NCI-H1092 (cell line): ENCODE measurements at places on chromosomes 4 and X.
A peak's percentile ranks its signal among the peaks of the same experiment; 100 is the strongest.

DNA sequence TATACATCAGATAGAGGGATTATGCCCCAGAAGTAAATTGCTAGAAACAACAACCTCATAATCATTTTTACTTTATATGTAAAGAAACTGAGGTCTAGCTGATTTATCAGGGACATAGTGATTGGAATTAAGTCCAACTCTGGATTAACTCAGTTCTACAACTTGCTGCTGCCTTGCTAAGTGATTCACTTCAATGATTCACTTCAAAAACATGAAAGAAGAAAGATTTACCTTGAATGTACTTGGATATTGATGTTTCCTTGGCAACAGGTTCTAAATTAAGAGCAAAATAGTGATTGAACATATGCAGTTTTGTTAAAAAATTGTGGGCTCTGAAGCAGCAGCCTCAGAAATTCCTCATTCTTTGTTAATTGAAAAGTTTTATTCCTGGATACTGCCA lies 99.8 kb upstream of the H2AZ1 start:
- no peak for DNase-seq

- no peak for DNase-seq
Observed at GRCh38 chrX:74922922-74923543, 2.2 kb downstream of the NEXMIF start.

DNA sequence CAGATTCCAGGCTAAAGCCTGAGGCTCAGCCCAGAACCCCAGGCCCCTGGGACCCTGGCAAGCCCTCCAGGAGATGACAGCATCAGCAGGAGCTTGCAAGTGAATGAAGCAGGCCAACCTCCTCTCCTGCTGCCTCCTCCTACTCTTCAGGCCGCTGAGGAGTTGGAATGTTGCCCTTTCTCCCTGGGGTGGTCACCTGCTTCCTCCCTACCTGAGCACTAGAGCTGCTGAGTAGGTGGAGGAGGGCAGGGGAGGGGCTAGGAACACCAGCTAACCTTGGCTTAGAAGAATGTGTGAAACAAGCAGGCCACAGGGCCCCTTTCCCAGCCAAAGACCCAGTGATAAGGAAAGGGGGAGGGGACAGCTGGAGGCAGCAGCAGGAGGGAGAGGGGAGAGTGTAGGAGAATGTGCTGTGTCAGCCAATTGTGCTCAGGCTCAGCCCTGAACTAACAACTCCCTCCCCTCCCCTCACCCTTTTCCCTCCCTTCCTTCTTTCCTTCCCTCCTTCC lies 58.0 kb downstream of the PJA1 start:
- no peak for DNase-seq

DNA sequence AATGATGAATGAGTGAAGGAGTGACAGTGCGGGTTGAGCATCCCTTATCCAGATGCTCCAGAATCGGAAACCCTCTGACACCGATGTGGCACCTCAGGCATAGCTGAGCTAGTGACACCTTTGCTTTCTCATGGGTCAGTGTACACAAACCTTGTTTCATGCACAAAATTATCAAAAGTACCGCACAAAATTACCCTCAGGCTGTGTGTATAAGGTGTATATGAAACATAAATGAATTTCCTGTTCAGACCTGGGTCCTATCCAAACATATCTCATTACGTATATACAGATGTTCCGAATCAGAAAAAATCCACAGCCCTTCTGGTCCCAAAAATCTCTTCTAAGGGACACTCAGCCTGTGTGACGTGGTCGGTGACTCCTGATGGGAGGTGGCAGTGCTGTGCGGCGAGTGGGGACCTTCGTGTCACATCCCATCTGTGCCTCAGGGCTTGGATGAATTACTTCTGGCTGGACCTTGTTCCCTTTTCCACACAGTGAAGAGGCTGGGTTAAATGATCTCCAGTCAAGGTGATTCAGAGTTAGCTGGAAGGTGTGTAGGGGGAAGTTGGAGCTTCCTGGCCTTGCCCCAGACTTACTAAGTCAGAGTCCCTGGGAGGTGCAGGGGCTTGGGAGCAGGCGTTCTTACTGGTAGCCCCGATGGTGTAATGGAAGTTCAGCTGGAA lies 18.8 kb downstream of the RGS12 start:
- no peak for DNase-seq

GRCh38 chr4:102326951-102327350 lies 18.3 kb downstream of the SLC39A8 start:
- DNase-seq: no peak

DNA sequence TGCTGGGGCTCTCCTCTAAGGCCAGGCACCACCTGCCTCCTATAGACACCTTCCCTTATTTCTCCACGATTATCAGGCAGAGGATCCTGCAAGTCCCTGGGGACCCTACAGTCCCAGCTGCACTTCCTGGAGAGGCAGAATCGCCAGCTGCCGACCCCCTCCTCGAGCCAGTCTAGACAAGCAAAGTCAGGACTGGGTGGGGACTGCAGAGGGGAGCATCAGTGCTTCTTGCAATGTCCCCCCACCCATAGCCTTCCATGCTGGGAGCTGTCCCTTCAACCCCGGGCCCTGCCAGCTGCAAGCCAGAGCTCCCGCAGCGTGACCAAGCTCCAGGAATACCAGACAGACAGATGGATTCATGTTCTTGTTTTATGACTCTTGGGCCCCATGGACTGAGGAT lies 1.4 kb upstream of the CRMP1 start:
- DNase-seq: peak; percentile 12

DNA sequence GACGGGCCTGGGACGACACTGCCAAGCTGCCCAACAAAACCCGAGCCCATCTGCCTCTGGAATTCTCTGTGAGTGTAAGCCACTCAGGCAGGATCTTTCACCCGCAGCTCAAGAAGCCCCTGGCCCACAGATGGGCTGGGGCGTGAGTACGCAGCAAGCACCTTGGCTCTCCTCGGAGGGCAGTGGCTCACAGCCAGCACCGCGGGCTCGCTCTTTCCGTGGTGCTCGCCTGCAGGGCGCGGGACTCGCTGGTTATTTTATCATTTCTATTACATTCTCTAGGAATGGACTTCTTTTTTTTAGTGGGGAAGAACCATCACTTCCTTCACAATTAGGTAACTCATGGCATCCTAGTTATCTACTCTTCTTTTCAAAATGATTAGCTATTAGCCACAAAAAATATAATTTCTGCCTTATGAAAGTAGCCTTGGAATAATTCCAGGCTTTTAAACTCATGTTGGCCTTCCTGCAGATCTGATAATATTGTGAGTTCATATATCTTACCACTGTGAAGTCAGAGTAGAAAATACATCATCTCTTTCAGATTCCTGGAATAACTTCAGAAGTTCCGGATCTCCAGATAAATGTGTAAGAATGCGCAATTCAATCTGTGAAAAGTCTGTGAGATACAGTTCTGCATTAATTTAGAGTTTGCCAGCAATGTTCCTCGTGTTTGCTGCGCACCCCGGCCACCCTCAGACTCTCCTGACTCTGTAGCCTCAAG lies 68.6 kb downstream of the NAT8L start:
- DNase-seq: no peak

DNA sequence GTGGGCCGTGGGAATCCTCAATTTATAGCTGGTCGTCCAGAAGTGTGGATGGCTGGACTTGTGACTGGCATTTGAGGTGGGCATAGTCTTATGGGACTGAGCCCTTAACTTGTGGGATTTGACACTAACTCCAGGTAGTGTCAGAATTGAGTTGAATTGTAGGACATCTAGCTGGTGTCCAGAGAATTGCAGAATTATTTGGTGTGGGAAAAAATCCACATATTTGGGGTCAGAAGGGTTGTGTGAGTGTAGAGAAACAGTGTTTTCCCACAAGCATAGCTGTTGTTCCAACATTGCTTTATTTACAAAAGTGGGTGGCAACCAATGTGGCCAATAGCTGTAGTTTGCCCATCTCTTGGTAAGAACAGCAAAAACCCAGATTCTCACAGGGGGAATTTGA lies 91.3 kb downstream of the MOSPD2 start:
- no peak for DNase-seq

- no peak for DNase-seq
Observed at GRCh38 chr4:172104539-172104938, 291.3 kb downstream of the GALNTL6 start.

- no peak for DNase-seq
Observed at GRCh38 chr4:6222761-6223292, 22.5 kb upstream of the JAKMIP1 start.

DNA sequence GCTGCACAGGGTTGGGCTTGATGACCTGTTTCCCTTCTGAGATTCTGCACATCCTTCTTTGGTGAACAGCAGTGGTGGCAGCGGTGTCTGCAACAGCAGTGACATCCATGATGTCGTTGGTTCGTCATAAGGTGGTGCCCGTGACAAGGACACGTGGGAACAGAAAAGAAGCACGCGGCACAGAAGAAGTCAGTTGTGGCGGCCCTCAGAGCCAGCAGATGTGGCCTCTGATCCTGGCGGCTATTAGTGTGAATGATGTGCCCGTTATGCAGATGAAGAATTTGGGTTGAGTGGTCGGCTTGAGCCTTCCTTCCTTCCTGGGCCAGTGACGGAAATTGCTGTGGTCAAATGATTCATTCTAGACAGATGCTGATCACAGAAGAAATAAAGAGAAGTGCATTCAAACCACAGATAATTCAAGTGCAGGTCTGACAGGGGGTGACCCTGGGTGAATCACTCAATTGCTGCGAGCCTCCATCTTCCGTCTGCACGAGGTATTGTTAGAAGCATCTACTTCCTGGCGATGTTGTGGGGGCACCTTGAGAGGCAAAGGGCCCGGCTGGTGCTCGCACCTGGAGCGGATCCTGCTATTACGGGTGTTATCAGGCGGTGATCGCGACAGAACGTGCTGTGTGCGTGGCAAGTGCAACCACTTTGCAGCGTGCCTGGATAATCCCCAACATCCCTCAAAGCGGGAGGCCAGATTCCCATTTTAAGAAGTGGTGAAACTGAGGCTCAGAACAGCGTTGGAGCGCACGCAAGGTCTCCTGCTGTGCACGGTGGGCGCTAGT lies 215.2 kb upstream of the PSAPL1 start:
- no peak for DNase-seq

DNA sequence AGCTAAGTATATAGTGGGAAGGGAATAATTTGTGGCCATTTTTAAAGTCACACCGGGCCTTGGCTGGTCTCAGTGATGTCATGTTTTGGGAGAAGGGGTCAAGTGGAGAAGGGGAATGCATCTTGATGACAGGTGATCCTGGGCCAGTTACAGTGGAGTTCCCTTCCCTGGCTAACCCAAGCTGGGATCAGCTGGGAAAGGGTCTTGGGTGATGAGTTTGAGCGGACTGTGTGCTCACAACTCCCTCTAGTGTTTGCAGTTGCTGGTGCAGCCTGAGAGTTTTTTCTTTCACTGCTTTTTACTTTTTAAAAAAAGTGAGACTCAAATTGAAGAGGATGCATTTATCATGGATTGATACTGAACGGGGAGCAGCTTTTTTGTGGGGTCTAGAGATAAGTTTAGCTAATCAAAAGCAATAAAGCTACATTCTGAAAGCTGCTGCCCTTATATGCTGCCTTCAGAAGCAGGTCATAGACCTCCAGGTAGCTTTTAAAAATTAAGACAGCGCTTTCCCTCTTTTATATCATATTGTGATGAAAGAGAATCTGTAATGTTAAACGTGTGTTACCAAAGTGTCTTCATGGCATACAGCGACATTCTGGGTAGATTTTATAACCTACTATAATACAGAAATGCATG lies 164.7 kb downstream of the DCLK2 start:
- peak; percentile 10 for DNase-seq

- DNase-seq: no peak
Observed at GRCh38 chrX:66221856-66222255, 57.8 kb downstream of the HEPH start.

DNA sequence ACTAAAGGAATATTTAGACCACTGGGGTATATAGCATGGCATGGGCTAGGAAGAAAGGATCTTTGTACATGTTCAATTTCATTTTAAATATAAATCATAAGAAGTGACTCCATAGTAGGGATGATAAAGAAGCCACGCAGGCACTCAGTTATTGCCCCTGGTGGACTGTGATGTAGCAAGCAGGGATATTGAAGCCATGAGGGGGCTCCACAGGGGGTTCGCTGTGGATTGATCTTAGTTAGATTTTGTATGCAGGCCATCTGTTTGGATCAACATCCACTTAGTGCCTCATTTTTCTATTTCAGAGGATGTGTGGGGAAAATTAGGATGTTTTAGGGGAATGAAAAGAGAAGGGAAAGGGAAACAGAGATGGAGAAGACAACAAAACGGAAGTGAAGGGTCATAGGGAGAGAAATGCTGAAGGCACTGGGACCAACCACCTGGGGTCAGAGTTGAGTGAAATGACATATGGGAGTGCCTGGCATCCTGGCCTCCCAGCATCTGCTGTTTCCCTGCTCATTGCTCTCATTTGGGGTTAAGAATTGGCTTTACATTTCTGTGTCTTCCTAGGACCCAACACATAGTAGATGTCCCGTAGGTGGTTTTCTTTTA lies 11.2 kb upstream of the FREM3 start:
- no peak for DNase-seq

DNA sequence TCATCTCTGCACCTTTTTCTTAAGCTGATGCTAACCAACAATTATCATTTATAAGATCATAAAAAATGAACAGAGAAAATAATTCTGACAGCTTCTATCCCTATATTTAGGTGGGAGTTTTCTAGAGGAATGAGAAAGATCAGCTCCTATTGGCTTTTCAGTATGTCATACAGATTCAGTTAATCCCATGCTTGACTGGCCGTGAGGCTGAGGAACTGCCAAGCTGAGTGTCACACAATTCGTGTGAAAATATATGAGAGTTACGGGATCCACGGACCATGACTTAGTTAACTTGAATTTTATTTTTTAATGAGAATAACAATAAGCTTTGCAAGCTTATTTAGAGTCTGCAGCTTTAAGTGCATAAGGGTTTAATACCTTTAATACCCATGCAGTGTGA lies 37.5 kb downstream of the PHEX start:
- no peak for DNase-seq

DNA sequence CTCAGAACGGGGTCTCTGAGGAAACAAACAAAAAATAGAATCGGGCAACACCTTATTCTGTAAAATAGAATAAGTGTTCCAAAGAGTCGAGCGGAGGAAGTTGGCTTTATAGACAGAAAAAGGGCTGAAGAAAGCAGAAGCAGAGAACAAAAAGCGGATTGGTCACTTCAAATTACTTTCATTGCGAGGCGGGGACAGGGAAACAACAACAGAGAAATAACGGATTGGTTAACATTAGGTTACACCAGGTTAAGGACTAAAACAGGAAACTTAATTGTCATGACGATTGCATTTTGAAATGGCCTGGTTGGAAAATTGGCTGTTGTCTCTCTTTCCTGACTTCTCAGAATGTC lies 433 bp upstream of the COQ2 start:
- peak; percentile 4 for DNase-seq

DNA sequence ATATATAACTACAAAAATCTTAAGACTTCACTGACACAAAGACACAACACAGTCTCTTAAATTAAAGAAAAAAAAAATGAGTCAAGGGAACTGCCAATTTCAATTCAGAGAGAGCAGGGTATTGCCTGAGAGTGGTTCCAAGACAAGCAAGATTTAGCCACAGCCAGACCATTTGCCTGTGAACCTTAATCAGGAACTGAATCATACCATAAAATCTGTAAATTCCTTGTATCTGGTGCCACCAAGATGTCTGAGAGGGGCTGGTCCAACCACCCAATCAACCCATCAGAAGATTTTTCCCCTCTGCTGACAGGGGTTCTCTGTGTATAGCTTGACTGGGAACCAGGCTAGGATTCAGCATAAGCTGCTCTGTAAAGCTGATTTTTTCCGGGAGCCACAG lies 159.2 kb downstream of the CPEB2 start:
- no peak for DNase-seq

- DNase-seq: no peak
Observed at GRCh38 chrX:116276261-116276660, 105.7 kb downstream of the AGTR2 start.
